ENCODE measurements at places on chromosomes 11 and 22.
A peak's percentile ranks its signal among the peaks of the same experiment; 100 is the strongest.

GRCh38 chr11:35340071-35340470, 79.3 kb downstream of the SLC1A2 start:
- no peak for DNase-seq

DNA sequence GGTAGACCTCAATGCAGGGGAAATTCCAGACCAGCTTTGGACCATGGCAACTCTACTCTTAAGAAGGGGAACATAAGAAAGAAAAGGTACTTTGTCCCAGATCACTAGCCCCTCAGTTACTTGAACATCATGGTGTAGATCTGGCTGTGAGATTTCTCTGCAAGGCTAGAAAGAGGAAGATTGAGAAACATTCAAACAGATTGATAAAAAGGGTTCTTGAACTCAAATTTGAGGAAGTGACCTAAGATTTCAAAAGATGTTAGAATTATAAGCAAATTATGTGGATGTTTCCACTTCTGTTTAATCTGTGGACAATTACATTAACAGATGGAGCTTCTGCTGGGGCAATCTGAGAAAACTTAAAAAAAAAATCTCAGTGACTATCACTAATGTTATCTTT, 21.8 kb upstream of the UPB1 start:
- DNase-seq: no peak

DNA sequence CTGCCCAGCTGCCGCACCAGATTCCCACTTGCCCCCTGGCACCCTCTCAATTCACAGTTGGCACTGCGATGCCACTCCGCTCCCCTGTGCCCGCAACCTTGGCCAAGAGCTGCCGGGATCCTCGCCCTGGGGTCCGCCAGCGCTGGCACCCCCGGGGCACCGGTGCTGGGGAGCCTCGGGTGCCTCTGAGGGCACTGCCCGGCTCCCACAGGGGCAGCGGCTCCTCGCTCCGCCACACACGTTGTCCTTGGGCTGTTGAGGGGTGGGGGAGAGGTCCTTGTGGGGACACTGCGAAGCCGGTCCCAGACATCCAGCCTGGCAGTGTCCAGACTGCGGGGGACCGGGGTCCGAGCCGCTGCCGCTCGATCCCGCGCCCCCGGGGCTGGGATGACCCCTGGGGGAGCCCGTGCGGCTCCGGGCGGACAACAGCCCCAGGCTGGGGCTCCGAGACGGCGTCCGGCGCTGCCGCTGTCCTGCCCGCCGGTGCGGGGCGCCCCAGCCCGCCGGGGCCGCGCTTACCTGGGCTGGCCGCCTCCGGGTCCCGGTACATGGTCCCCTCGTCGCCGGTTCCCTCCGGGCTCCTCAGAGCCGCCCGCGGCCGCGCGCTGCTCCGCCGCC, 496 bp downstream of the SYT7 start:
- no peak for DNase-seq

GRCh38 chr11:82557274-82557673, 176.4 kb downstream of the FAM181B start:
- peak; percentile 86 for DNase-seq

DNA sequence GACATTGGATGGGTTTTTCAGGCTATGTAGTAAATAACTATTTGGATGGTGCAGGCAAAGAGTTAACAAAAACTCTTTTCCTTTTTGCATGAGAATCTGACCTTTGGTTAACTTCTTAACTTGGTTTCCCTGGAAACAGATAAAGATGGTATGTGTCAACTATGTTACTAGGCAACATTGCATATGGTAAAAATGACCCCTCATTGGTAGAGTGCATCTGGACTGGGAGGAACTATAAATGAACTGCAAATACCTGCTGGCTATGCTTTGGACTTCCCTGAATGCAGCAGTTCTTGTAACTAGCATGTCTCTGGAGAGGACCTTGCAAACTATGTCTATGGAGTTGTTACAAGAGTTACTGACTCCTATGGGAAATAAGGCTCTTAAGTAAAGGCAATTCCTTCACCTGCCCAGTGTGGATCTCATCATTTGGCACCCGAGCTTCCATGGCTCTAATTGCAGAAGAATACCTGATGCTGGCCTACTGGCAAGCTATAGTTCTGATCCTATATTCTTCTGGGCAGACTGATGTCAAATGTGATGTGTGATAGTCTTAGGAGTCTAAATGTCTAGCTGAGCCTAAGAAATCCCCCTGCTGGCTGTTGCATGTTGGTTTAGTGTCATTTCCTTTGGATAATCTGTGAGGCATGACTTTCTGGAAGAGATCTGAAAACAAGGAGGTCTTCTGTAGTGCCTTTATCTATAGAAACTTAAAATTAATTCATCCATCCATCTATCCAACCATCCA, 126.7 kb upstream of the MTMR2 start:
- no peak for DNase-seq

DNA sequence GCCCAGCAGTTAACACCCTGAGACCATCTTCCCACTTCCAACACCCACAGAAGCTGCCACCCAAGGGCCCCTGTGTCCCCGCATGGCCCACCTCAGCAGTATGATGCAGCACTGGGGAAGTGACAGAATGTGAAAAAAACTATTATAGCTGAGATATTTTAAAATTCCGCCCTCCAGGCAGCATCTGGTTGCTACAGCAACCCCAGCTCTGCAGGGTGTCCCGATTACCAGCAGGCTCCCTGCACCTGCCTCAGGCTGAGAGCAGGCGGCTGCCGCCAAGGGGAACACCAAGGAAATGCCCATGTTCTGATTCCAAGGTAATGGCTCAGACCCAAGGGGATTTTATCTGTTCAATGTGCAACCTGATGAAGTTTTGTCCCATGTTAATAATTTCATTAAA, 10.5 kb upstream of the TMEM121B start:
- DNase-seq: peak; percentile 12

Measured in RPMI8226 (cell line).